H7 (cell line): ENCODE measurements at places on chromosomes 7 and 10. TPM values are rescaled to one million over a fixed set of nuclear protein-coding genes. Genes with fewer than 3 reads are reported as not detected.

DNA sequence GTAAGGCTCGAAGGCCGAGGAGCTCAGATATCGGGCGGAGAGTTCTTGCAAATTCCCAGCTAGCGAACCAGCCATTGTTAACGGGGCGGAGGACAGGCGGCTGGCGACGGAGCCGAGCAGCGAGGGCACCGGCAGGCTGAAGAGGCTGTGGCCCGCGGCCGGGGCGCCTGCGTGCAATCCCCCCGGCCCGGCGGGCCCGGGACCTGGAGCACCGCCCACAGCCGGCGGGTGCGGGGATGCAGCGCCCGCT lies 4.1 kb downstream of the VAX1 start:
- no peak for DNase-seq

The ELFN1 gene
- 16.0 and 19.9 TPM in 2 replicates for total RNA-seq

The CNTNAP2 gene
- total RNA-seq = 102 and 109 TPM in 2 replicates

The LIPJ gene
- total RNA-seq = not detected in 2 replicates

The HOXA10 gene
- not detected in 2 replicates for total RNA-seq

The OR2A5 gene
- total RNA-seq = not detected in 2 replicates

GRCh38 chr7:39633563-39634477 lies 10.4 kb downstream of the RALA start:
- DNase-seq = no peak

- DNase-seq = no peak
Observed at GRCh38 chr7:70016044-70016770, 417.9 kb downstream of the AUTS2 start.

GRCh38 chr7:22435720-22436119 lies 64.3 kb downstream of the STEAP1B start:
- no peak for DNase-seq

The HABP2 gene
- total RNA-seq = not detected in 2 replicates

- DNase-seq = no peak
Observed at GRCh38 chr7:11345621-11346020, 371.9 kb downstream of the PHF14 start.
